ENCODE measurements at places on chromosomes 7 and 10.

GRCh38 chr10:15067154-15067553, 21.4 kb downstream of the ACBD7 start:
- DNase-seq = no peak

DNA sequence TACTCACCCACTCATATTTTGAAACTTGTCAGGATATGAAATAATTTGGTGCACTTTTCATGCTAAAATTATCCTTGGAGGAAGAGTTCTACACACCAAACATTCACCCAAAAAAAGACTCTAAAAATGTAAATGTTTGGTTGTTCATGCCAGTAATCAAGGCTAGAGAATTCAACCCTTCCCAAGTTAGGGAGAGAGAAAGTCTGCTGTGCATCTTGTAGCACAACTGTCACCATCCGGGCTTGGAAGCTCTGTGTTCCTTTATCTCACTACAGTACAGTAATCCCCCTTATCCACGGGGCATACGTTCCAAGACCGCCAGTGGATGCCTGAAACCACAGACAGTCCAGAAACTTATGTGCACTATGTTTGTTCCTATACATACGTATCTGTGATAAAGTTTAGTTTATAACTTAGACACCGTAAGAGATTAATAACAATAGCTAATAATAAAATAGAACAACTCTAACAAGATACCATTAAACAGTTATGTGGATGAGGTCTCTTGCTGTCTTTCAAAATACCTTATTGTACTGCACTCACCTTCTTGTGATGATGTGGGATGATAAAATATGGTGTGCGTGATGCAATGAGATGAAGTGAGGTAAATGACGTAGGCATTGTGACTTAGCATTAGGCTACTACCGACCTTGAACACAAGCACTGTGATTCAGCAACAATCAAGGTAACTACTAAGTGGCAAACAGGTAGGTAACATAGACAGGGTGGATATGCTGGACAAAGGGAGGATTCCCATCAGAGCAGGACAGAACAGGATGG, 24.6 kb upstream of the HECTD2 start:
- DNase-seq = no peak

DNA sequence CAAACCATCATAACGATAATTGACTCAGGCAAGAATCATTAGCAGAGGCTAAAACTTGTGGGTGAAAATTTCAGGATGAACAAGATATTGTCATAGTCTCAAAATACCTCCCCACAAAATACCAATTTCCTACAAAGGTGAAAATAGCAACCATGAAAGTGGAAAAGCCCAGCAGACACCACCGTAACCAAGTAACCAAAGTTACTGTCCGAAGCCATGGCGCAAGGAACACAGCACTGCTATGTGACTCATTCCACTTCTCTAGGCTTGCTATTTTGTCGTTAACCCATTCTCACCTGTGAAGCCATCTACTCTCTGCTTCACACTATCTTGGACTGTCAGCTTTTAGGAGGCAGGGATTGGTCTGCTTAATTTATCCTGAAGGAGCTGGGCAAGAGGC, 113.8 kb upstream of the CACUL1 start:
- DNase-seq = no peak

DNA sequence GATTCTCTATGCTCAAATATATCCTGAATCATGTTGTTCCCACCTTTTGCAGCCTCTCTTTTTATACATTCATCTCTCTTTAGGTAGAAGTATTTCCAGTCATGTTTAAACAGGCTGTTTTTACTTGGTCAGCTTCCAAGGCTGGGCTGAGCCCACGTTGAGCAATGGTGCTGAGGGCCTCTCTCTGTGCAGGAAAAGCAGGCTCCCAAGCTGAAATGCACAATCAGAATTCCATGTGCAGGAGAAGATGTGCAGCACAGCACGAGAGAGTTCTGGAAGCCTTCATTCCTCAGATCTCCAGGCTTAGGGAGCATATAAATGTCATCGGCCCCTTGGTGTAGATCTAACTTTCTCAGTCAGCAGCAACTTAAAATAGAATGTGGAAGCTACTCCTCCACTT, 588.5 kb downstream of the TNS3 start:
- DNase-seq = peak; percentile 47

GRCh38 chr10:55628260-55628701, 732.8 kb downstream of the ZWINT start:
- no peak for DNase-seq
